ENCODE measurements at places on chromosomes 2 and 18.
A peak's percentile ranks its signal among the peaks of the same experiment; 100 is the strongest.

DNA sequence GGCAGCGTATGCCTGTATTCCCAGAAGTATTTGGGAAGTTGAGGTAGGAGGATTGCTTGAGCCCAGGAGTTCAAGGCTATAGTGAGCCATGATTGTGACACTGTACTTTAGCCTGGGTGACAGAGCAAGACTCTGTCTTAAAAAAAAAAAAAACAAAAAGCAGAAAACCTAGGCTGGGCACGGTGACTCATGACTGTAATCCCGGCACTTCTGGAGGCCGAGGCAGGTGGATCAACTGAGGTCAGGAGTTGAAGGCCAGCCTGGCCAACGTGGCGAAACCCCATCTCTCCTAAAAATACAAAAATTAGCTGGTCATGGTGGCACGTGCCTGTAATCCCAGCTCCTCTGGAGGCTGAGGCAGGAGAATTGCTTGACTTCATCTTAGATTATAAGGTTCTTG is 46.4 kb downstream of the MTA3 start:
- no peak for DNase-seq

GRCh38 chr2:68282811-68283418 is 30.6 kb upstream of the PPP3R1 start:
- no peak for DNase-seq

DNA sequence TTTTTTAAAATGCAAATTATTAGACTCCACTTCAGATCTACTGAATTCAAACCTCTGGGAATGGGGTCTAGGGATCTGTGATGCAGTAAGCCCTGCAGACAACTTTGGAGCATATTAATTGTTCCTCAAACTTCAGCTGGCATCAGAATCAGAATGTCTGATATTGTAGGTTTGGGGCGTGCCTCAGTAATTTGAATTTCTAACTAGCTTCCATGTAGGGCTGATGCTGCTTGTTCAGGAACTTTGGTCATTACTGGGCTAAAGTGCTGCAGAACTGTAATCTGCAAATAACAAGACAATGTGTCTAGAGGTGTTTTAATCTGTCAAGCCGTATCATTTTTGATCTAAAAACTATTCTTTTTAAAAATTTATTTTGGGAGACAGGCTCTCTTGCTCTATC is 1719.7 kb upstream of the PIK3C3 start:
- no peak for DNase-seq

GRCh38 chr18:3340015-3340681 is 78.2 kb downstream of the MYL12B start:
- DNase-seq, result no peak

GRCh38 chr18:44039216-44039615 is 641.5 kb upstream of the SETBP1 start:
- DNase-seq, result no peak

- DNase-seq, result no peak
Observed at GRCh38 chr2:144858211-144858610, 338.3 kb upstream of the ZEB2 start.

- DNase-seq, result no peak
Observed at GRCh38 chr2:158182676-158183295, 81.1 kb downstream of the UPP2 start.

DNA sequence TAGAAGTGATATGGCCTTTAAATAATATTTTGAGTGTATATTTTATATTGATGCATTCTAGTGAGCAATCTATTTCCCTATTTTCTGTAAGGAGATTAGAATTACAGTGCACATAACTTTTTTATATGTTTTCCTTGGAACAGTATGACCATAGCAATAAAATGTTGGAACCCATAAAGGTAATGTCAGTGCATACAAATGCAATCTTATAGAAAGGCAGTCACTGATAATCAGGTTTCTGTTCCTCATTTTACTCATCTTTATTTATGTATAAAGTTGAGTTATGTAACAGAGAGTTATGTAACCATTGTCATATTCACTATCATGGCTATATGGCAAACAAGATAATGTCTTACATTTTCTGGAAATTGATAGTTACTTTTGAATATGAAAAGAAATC is 179.9 kb upstream of the NETO1 start:
- no peak for DNase-seq

GRCh38 chr2:219616550-219616949 is 10.9 kb upstream of the SLC4A3 start:
- DNase-seq, result no peak

GRCh38 chr2:197828464-197829135 is 24.2 kb downstream of the PLCL1 start:
- no peak for DNase-seq

GRCh38 chr2:224151161-224151560 is 112.1 kb upstream of the SERPINE2 start:
- DNase-seq, result no peak

DNA sequence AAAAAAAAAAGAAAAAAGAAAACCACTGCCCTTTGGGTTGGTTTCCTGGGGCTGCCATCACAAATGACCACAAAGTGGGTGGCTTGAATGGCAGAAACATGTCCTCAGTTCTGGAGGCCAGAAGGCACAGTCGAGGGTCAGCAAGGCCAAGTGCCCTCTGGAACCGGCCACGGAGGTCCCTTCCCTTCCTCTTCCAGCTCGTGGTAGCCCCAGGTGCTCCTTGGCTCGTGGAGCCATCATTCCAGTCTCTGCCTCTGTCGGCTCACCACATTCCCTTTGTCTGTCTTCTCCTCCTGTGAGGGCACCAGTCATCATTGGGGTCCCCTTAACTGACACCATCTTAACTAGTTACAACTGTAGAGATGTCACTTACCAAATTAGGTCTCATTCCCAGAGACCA is 8.5 kb upstream of the NFATC1 start:
- no peak for DNase-seq

- no peak for DNase-seq
Observed at GRCh38 chr2:231710799-231711676, 2.7 kb downstream of the PTMA start.

- DNase-seq, result no peak
Observed at GRCh38 chr18:61893971-61894750, 1.4 kb upstream of the RNF152 start.

DNA sequence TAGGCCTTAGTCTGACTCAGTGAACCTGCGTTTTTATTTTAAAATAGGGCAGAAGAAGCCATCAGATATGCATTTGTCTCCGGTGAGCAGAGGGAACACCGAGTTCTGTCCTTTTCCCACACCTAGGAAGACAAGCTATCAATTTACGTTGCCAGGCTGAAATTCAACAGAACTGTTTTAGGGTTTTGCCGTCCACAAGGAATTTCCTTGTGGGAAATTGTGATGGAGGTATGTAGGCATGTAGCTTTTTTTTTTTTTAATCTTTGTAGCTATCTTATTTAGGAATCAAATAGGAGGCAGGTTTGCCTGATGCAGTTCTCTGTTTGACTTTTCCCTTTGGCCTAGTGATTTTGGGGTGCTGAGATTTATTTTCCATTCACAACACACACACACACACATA is 62.0 kb upstream of the ASAP2 start:
- DNase-seq, result no peak

- no peak for DNase-seq
Observed at GRCh38 chr2:178397002-178397605, 53.9 kb downstream of the PRKRA start.

GRCh38 chr2:231467016-231467545 is 2.8 kb upstream of the NCL start:
- DNase-seq, result no peak

DNA sequence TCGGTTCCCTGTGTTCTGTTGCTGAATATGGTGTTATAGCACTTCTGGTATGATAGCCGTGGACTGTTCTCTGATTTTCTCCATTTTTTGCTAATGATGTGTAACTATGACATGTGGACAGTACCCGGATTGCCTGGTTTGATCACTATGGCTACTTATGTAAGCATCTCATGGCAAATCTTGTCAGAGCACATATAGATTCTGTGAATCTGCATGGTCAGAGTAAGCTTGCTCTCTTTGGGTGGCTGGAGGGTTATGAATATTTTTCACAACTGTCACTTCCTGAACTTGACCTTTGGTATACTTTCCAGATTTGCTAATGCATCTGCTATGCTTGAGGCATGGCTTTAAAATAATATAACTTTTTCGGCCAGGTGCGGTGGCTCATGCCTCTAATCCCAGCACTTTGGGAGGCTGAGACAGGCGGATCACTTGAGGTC is 36.8 kb upstream of the ATP8B1 start:
- DNase-seq, result no peak

- DNase-seq, result no peak
Observed at GRCh38 chr2:121858369-121858768, 102.9 kb downstream of the TSN start.

DNA sequence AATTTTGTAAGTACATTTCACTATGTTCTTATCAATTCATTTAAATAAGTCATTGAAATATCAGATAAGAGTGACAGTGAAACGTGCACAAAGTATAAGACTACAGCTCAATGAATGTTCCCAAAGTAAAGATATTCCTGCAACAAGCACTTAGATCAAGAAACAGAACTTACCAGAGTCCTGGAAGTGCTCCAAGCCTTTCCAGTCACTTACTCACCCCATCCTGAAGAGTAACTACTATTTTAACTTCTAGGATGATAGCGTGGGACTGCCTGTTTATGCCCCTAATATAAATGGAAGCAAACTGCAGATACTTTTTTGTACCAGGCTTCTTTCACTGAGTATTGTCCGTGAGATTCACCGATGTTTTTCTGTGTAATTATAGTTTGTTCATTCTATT is 768.9 kb downstream of the SLC4A3 start:
- no peak for DNase-seq

DNA sequence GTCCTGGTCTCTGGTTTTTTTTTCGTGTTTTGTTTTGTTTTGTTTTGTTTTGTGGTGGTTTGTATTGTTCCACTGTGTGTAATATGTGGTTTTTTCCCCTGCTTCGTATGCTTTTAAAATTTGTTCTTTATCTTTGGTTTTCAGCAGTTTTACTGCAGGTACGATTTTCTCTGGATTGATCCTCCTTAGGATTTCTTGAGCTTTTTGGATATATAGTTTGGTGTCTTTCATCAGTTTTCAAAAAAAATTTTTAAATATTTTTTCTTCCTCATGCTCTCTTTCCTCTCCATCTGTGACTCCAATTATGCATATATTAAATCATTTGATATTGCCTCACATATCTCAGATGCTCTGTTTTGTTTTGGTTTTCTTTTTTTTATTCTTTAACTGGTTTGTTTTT is 78.0 kb downstream of the SPOPL start:
- no peak for DNase-seq

- DNase-seq, result no peak
Observed at GRCh38 chr2:20499387-20499786, 52.5 kb downstream of the RHOB start.

DNA sequence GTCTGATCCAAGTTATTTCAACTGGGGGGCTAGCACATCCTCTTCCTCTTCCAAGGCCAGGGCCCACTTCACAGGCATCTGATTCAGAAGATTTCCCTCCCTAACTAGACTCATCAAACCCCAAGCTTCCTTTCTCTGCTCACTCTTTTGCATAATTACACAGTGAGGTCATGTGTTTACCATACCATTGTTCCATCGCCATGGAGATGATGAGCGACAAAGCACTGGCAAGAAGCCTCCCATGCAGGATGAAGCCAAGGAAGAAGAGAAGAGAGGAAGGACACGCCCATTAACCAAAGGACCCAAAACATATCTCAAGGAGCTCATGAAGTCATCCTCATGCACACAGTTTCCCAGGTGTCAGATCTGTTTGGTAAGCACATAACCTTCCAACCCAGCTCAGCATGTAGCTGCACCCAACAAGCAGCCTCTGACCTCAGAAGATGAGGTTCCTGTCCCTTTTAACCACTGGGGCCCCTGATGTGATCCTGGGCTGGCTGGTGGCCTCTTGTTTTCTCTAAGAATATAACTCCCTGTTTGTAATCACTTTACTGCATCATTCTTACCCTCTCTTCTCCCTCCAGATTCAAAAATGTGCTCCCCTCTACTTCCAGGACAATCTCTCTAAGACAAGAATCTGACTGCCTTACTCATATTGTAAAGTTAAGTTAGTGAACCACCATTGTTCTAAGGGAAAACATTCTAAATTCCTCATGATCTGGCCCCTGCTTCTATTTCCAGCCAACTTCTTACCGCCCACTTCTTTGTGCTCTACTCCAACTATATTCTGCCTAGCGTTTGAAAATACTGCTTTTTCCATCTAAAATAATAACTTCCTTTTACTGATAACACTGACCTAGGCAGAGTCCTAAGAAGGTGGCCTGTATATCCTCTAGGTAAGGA is 190.1 kb downstream of the TTC32 start:
- peak; percentile 56 for DNase-seq

DNA sequence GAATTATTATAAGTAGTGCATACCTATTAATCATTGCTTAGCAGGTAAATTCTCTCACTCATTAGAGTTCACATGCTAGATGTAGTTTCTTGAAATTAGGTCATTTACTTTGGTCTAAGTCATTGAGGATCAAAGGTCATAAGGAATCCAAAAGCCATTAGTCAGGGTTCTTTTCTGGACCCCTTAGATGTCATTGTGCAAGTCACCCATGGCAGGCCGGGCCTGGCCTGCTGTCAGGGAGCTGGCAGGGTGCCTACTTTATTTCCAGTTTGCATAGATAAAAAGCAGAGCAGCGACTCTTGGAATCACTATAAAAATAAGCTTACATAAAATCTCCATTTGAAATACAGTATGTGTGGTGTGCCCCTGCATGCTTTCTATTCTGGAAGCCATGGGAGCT is 91.3 kb downstream of the MEIS1 start:
- DNase-seq, result no peak
